ENCODE measurements at places on chromosomes 3 and 15. TPM values are rescaled to one million over a fixed set of nuclear protein-coding genes. Genes with fewer than 3 reads are reported as not detected.

GRCh38 chr3:71207632-71208031 lies 375.9 kb downstream of the FOXP1 start:
- no peak for DNase-seq

DNA sequence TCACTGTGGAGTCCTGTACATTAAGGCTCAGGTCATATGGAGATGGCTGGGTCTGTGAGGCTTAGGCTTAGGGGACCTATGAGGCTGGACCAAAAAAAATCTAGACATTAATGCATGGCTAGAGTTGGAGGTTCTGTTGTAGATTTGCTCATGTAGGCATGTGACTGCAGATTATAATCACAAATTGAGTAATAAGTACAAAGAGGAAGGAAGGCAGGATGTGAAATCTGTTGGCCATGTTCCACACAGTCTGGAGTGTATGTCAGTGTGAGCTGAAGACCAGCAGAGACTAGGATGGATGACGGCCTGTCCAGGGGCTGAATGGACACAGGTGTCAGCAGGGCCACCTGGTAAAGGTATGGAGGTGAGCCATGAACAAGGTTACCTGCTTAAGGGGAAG lies at the start of gene ST3GAL6:
Gene ST3GAL6, plus strand, starts transcription at position 265 of the 400 bp plus-strand sequence. CDS start 5,101 bp downstream, outside the sequence.
- DNase-seq = no peak

Gene FBXO40
- total RNA-seq = not detected

DNA sequence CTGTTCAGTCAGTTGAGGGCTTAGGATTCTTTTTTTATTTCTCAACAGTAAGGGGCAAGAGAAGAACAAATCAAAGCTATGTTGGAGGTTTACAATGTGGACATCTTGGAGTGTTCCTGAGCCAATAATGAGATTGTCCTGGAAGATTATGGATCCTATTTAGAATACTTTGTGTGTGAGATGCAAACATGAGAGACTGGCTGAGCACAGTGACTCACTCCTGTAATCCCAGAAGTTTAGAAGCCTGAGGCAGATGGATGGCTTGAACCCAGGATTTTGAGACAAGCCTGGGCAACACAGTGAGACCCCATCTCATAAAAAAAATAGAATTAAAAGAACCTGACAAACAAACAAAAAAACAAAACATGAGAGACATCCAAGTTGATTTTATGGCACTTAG lies 351.6 kb downstream of the GAP43 start:
- DNase-seq = no peak

GRCh38 chr15:40722934-40723333 lies 28.0 kb downstream of the RAD51 start:
- DNase-seq = peak; percentile 39

- DNase-seq = no peak
Observed at GRCh38 chr3:163328680-163329079, 1749.6 kb downstream of the SI start.

Gene SUCNR1
- total RNA-seq = under 0.01 TPM

DNA sequence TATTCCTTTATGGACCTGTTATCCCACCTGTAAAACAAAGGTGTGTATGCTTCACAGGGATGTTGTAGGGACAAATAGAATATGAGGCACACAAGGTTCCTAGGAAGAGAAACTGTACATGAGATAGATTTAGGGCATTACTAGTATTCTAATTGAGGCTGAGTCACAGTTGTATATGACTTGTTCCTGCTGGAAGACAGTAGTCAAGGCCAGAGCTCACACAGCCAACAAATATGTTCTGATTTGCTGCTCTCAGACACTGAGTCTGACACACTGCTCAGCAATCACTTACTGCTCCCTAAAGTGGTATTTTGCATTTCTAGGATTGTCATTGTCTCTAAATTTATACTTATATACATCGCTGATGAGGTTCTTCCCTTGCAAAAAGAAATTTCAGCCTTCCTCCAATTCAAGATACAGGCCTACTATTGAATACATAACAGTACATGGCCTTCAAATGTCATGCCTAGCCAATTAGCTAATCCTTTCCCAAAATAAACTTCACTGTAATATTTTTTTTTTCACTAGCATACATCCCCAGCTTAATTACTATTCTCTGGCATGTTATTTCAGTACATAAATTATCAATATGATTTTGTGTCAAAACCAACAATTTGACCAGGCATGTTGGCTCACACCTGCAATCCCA lies 69.8 kb downstream of the TIGIT start:
- peak; percentile 93 for DNase-seq

DNA sequence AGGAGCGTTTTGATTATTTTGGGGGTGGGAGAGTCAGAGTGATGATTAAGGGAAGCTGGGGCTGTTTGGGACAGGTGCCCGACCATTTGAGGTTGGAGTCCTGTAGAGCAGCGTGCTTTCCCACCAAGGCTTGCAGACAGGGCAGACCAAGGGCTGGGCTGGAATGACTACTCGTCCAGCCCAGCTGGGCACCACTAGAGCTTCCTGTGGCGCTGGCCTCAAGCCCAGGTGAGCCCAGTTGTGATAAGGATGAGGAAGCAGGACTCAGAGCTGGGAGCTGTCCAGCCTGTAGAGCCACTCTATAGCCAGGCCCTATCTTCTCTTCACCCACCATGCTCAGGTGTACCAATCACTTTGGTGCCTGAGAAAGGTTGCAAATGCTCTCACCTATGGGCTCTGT lies 75.8 kb upstream of the ACAN start:
- DNase-seq = no peak

Data from GM23248 (cell line).